ENCODE measurements at places on chromosomes 4 and X.

DNA sequence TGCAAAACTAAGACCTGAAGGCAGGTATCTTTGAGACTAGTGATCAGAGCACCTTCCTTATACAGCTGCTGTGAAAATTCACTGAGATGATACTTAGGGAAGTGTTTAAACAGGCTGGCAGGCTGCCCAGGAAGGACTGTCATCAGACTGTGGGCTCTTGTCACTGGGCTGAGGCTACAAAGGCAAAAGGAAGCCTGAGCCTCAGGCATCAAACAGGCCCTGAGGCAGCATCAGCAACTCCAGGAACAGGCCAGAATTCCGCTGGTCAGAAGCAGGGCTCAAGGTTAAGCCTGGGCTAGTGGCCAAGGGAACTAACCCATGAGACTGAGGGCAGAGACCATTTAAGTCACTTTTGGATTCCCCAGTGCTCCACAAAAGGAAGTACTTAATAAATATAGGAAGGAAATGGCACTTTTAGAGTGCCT, 12.8 kb downstream of the PJA1 start:
- DNase-seq, result no peak

DNA sequence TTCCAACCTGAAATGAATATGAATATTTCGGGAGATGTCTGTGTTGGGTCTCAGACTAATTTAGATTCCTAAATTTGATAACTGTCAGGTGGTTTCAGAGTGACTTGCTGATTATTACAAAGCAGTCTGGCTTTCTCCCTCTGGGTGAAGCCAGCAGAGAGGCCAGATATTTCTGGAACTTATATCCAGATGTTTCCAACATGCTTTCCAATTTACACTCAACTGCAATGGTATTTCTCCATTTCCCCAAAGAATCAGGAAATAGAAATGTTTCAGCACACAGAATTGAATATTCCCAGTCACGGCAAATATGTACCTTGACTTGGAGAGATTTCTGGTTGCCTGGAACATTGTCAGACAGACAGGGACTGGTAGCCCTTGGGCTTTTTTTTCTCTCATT, 48.5 kb upstream of the EGFL6 start:
- DNase-seq, result no peak

GRCh38 chr4:20565075-20565721, 135.1 kb upstream of the PACRGL start:
- no peak for DNase-seq

GRCh38 chr4:16692524-16692923, 205.9 kb downstream of the LDB2 start:
- no peak for DNase-seq

DNA sequence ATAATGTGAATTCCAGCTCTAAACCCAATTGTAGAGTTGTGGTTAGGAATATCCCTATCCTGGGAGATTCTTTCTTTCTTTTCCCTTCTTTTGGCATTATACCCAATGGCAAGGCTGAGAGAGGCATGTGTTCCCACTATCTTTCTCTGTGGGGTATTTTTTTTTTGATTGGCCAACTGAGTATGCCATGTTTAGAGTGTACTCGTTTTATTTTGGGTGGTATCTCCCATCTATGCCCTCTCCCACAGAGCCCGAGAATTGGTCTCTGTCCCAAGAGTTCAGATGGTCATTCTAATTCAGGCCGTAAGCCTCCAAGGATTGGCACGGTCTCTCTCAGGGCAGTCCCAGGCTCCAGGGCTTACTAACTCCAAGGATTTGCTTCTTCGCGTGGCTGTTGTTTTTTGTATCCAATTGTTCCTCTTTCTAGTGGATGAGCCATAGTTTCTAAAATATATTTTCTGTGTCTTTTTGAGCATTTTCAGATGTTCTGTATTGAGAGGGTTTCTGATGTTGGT, 198.8 kb downstream of the SLC4A4 start:
- no peak for DNase-seq

DNA sequence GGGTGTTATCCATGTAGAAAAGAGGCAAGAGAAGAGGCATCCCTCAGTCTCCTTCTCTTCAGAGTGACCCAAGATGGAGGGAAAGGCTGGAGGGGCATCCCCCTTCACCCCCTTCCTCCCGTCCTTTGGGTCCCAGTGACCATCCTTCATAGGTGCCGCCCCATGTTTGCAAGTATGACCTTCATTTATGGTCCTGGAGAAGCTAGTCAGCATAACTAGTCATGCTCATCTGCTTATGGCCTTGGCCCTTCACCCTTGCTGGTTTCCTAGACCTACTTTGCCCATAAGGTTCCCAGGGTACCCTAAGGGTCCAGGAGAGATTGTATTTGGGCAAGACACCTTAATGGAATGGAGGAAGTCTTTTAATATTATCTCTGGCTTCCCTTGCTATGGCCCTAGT, 46.7 kb downstream of the HMGB2 start:
- no peak for DNase-seq

- no peak for DNase-seq
Observed at GRCh38 chr4:55840956-55841355, 12.5 kb upstream of the EXOC1 start.

GRCh38 chrX:40104985-40105834, 7.5 kb upstream of the BCOR start:
- no peak for DNase-seq

DNA sequence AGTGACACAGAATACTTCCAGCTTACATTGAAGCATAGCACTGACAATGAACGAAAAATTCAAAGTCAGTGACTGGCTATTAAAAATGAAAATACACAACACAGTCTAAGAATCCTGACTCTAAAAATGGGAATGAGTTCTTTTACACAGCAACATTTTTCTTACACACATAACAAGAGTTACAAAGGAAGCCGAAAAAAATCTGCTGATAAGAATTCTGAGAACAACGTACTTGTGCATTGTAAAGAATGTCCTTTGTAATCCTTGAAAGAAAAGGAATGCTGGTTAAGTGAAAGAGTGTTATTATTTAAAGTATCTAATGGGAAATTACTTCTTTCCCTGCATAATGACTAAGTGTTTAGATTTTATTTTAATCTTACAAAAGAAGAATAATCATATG, 199.4 kb downstream of the PRDM5 start:
- no peak for DNase-seq

DNA sequence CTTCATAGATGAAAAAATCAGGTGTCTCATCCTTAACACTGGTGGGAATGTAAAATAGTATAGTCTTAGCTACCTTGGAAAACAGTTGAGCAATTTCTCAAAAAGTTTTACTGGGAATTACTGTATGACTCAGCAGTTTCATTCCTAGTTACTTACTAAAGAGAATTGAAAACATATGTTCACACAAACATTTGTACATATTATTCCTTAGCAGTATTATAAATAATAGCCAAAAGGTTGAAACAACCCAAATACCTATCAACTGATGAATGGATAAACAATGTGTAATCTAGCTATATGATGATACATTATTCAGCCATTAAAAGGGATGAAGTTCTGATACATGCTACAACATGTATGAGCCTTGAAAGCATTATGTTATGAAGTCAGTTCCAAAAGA, 41.7 kb downstream of the RBM46 start:
- DNase-seq, result no peak

- DNase-seq, result no peak
Observed at GRCh38 chr4:898869-899555, 33.1 kb downstream of the GAK start.

GRCh38 chrX:110569506-110569905, 210.9 kb downstream of the RTL9 start:
- no peak for DNase-seq

DNA sequence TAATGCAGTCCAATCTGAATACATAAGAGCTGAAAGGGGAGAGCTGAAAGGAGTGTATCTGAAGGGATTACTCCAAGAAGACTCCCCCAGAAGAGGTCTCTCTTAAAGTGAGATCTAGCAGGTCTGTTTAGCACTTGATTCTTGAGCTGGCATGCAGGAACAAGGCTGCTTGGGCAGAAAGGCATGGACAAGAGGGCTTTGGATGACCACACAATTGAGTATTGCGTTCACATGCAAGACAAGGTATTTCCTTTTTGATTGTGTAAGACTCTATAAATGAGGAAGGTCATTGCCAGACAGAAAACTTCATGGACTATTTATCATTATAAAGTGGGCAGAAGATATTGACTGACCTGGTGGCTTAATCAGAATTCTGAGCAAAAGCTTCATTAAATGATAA, 145.5 kb upstream of the AFF2 start:
- DNase-seq, result no peak

DNA sequence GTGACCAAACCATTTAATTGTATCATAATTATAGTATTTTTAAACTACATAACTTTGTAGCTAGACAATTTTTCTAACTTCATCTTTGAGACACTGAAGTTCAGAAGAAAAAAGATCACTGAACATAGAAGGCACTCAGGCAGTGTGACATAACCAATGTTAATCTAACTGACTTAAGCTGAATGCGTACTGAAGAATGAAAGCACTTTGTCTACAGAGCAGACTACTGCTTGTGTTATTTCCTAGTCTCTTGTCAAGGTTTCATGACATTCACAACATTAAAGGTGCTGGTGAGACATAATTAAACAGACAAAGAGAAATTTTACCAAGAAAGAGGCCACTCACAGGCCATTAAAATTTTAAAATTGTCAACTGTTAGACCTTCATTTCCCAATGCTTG, 13.5 kb downstream of the AMMECR1 start:
- no peak for DNase-seq

DNA sequence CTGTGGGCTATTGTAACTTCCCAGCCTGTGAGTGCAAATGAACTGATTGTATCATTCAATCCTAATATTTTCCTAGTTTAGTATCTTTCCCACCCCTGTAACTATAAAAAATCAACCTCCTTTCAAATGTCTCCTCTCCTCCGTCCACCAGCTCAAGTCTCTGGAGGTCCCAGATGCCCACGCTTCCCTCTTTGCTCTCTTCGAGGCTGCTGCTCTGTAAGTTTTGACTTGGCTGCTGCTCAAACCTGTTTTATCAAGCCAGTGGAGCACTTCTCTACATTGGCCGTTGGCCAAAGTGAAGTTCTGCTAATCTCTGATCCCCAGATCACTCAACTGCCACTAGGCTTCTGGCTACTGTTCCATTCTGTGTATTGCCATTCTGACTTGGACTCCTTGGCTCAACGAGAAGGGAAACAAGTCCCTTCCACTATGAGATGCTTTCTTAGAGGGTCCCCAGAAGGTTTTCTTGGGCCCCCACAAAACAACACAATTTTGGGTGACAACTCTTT, 60.7 kb upstream of the RAPGEF2 start:
- DNase-seq, result no peak

DNA sequence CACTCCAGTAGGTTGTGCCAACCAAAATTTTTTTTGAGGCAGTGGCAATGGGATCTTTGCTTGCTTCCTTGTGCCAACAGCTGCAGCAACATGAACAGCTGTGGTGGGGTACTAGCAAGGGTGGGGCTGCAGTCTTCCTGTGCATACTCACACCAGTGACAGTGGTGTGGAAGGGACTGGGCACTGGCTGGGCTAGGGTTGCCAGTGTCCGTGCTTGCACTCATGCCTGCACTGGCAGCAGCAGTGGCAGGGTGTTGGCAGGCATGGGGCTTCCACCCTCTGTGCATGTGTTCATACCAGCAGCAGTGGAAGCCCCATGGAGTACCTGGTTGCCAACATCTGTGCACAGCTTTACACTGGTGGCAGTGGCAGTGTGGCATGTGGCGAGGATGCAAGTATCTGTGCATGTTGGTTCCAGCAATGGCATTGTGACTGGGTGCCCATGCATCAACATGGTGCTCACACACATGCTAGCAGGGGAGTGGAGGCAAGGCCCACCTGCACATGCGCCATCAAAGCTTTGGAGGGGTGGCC, 1312.6 kb downstream of the PCDH18 start:
- DNase-seq, result no peak

- DNase-seq, result no peak
Observed at GRCh38 chrX:144327495-144327894, 443.6 kb downstream of the UBE2NL start.

DNA sequence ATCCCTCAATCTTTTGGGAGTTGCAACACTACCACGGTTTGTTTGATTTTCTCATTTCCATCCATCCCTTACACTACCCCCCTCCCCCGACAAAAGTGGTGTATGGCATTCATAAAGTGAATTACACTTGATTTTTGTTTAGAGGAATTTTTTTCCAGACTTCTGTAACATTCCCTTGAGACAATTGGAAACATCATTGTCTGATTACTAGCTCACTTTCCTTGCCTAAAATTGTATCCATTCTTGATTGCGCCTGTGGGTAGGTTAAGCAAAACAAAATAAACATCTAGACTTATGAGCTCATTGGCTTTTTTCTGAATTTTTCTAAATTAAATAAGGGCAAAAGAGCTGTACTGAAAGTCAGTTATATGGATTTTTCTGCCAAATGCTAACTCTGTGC, 3.5 kb downstream of the GPC3 start:
- DNase-seq, result no peak

DNA sequence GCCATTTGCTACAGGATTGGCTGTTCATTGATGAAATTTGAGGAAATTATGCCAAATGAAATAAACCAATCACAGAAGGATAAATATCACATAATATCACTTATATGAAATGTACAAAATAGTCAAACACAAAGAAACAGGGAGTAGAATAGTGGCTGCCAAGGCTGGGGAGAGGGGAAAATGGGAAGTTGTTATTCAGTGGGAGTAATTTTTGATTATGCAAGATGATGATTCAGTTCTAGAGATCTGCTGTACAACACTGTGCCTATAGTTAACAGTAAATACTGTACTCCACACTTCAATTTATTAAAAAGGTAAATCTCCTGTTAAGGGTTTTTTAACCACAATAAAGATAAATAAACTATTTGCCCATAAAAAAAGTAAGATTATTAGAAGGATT, 101.1 kb downstream of the TMA16 start:
- DNase-seq, result no peak

GRCh38 chr4:78446619-78447018, 105.0 kb upstream of the ANXA3 start:
- DNase-seq, result no peak

GRCh38 chr4:186727977-186728519, 4.4 kb upstream of the FAT1 start:
- peak; percentile 27 for DNase-seq

DNA sequence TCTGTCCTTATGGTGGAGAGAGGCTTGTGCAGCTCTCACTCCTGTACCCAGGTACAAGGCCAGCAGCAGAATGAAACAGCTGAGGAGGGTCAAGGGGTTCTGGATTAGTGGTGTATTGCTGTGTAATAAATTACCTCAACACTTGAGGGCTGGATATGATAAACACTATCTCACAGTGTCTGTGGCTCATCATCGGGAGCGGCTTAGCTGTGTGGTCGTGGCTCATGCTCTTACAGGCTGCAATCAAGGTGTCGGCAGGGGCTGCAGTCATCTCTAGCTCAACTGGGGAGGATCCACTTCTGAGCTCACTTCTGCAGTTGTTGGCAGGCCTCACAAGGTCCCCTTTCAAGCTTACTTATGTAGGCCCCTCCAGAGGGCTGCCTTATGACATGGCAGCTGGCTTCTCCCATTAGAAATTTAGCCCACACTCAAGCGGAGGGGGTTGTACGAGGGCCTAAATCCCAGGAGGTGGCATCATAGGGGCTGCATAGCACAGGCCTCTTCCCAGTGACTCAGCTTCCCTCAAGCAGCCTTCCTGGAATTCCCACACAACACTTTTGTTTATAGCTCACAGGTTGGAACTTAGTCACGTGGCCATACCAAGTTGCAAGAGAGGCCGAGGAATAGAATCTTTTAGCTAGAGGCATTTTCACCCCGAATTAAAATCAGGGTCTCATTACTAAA, 148.2 kb upstream of the RPS6KA3 start:
- no peak for DNase-seq

All from iPS-NIHi11 (cell line).